Psoas muscle (tissue), 8 donors: ENCODE measurements at places on chromosomes 5 and 9.

DNA sequence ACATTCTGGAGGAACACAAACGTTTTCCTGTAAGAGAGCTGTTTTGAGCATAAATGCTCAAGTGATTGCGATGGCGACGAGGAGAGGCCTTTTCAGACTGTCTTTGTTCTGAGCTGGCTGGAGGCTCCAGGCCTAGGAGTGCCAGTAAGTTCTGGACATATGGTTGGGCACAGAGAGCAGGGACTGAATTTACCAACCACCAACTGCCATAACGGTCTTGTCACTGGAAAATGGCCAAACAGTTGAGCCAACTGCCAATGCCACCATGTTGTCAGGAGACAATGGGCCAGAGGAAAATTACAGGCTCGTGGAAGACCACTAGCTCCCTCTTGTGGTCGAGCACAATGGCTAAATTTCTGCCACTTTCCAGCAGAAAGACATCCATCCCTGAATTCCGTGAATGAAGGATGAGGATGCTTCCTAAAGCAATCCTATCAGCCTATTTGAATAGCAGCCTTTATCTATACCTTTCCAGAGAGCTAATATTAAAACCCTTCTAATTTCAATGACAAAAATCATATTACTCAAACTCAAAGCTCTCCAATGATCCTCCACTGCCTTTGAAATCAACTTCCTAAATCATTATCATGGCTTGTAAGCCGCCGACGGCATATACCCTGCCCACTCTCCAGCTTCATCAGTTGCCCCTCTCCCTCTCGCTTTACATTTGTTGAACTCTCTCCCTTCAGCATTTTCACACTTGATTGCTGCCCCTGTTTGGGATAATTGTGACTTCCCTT, 66.9 kb upstream of the GLIS3 start:
- no peak for DNase-seq

DNA sequence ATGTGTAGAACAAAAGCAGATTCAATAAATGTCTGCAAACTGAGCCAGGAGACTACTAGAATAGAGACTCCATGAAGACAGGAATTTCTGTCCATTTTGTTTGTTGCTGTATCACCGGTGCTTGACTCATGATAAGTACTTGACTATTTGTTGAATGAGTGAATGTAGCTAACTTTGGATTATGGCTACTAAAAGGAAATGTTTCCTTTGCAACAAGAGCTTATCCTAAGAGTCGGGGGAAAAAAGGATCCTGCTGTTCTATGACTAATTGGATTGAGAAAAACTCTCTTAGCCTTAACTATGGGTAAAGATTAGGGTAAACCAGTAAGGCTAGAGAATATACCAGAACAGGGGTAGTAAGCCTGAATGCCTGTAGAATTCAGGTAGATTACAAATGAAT, 3.5 kb downstream of the PAIP1 start:
- DNase-seq: no peak

DNA sequence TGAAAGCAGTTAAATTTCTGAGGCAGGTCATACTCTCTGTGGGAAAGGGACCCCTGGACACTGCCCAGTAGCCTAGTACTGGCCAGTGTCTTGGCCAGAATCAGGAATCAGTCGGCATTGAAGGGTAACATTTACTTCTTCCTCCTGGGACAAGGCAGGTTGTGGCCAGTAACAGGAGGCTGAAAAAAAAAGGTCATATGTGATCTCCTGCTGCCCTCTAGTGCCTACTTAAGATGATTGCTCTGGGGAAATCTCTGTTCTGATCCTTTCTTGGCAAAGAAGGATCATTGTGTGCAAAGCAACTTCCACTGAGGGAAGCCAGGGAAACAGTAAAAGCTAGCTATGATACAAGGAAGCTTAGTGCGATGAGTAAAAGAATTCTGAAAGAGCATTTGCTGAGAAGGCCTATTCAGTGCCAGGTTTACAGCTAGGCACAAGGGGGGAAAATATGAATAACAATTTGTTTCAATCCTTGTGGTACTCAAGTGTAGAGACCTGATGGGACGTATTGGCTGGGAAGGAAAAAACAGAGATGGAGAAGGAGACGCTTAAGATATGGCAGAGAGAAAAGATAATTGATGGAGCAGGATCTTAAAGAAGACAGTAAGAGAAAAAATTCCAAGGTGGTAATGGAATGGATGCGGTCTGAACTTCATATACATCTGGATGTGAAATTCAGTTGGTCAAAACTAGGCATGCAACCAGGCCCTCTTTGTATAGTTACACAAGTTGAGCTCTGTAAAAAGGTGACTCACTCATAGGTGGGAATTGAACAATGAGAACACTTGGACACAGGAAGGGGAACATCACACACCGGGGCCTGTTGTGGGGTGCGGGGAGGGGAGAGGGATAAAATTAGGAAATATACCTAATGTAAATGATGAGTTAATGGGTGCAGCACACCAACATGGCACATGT, 25.8 kb upstream of the TRIM32 start:
- DNase-seq: no peak

DNA sequence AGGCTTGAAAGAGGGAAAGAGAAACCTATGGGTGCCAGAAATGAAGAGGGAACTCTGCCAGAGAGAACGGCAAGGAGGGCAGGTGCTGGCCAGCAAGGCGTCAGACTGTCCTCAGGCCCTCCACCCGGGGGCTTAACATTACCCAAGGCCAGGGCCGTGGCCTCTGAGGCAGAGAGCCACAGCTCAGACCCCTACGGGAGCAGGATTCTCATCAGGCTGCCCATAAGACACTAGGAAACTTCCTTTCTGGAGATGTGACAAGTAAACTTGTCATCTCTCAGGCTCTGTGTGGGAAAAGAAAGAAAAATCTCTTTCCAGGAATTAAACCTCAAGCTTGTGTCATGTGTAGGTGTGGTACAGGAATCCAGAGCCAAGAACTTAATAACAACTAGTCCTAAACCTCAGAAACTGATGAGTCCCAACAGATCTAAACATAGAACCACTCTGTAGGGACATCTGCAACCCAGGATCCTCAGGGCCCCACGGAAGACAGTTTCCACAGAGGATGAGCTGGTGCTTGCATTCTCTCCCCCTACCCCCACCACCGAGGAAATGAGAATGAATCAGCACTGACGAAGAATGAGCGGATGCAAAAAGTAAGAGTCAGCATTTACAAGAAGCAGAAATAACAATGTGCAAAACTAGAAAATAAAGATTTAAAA, 74.3 kb downstream of the DCP2 start:
- DNase-seq: no peak

GRCh38 chr9:125759764-125760129, 12.6 kb downstream of the PBX3 start:
- no peak for DNase-seq

DNA sequence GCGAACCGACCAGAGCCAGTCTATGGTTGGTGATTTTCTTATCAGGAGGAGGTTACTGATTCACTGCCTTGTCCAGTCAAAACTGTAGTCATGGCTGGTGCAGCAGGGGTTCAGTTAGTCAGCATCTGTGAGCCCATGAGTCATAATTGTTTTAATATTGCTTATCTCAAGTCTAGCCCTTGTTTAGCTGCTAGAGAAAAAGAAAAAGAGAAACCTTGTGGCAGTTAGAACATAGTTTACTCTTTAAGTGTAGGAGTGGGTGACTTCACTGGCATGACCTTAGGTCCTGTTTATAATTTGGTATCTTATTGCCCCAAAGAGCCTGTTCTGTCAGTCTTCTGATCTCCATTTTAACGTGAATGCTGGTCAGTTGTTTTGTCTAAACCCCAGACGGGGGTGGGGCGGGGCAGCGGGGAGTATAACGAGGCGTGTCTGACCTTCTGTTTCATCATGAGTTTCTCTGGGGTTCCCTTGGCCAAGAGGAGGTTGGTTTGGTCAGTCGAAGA, 76.9 kb upstream of the NFIL3 start:
- no peak for DNase-seq

GRCh38 chr9:94870793-94871558, 144.5 kb downstream of the AOPEP start:
- DNase-seq: peak; percentile 28

DNA sequence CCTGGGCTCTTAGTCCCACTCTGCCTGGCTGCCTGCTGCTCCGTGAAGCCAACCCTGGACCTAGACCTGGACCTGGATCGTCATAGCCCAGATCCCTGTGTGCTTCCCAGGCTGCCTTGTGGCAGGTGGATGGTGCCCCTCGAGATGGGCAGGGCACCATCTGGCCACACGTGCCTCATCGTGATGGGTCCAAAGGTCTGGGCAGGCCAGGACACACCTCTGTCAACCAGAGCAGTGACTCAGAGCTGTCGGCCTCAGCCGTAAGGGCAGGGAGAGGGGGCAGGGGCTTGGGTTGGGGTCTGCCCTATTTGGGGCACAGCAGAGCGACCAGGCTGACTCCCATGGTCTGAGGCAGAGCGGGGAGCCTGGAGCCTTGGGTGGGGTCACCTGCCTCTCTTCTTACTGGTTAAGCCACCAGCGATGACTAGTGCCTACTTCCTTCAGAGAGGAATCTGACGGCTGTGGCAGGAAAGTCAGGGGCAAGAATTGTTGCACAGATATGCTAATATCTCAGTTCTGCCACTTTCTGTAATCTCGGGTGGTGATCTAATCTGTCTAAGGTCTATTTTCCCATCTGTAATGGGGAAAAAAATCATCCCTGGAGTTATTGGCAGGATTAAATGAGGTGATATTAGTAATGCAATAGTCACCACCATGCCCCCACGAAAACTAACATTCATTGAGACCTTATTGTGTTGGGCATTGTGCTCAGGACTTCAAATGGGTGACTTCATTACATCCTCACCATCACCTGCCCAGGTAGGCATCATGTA, 3.2 kb upstream of the CDHR2 start:
- DNase-seq: no peak

- DNase-seq: no peak
These were observed 11.9 kb downstream of the ADRB2 start for GRCh38 chr5:148838357-148838756.

- DNase-seq: peak; percentile 37
These were observed 26.3 kb downstream of the OR2V2 start for GRCh38 chr5:181173420-181174342.

DNA sequence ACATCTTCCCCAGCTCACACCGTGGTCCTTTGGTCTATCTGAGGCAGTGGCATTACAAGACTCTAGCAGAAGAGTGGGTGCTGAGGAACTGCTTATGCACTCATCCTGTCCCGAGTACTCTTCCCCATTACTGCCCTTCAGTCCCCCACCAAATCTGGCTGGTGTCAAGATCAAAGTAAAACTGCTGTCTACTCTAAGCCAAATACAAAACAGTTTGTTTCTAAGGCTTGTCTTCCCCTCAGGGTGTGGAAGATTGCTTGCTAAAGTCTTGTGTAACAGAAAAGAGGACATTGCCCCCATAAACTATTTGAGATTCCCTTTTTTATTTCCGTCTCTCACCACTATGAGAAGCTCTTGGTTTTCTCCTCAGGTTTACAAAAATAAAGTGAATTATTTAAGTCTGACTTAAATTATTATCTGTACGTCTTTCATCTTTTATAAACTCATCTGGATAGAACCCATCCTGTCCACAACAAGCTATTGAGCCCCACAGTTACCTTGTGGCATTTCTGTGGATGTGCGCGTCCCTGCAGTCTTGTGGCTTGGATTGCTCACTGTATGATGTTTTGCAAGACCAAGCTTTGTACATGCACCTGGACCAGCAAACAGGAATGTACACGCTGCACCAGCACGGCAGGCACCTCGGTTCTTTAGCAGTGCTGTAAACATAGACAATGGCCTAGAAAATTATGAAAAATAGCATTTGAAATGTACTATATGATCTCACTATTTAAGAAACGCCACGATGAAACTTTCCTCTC, 61.0 kb downstream of the CYSTM1 start:
- no peak for DNase-seq

- DNase-seq: peak; percentile 52
These were observed 38.6 kb upstream of the NOTCH1 start for GRCh38 chr9:136584401-136584932.

- DNase-seq: no peak
These were observed 2.8 kb downstream of the DCAF12 start for GRCh38 chr9:34123682-34124081.

DNA sequence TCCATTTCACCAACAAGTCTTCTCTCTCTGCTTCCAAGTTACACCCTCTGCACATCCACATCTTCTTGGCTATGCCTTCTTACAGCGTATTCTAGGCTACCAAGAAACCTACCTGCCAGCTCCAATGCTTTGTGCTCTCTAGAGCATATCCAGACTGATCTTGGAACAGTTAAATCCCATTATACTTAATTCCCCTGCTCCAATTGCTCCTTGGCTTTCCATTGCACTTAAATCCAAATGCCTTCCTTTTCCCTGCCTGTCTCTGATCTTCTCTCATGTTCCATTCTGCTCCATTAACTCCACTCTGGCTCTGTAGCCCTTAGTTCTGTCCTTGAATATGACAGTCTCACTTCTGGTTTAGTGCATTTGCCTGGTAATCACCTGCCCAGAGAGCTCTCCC, 322.4 kb downstream of the LRRC70 start:
- no peak for DNase-seq

- DNase-seq: no peak
These were observed 8.1 kb downstream of the RPS6 start for GRCh38 chr9:19371942-19372341.

- DNase-seq: no peak
These were observed 25.7 kb downstream of the UTP15 start for GRCh38 chr5:73591102-73591695.

GRCh38 chr9:7613931-7614330, 185.6 kb downstream of the DMAC1 start:
- no peak for DNase-seq

GRCh38 chr9:33116860-33117259, 40.4 kb upstream of the SMU1 start:
- DNase-seq: no peak

- DNase-seq: no peak
These were observed 215.4 kb downstream of the GLIS3 start for GRCh38 chr9:4084435-4084818.

DNA sequence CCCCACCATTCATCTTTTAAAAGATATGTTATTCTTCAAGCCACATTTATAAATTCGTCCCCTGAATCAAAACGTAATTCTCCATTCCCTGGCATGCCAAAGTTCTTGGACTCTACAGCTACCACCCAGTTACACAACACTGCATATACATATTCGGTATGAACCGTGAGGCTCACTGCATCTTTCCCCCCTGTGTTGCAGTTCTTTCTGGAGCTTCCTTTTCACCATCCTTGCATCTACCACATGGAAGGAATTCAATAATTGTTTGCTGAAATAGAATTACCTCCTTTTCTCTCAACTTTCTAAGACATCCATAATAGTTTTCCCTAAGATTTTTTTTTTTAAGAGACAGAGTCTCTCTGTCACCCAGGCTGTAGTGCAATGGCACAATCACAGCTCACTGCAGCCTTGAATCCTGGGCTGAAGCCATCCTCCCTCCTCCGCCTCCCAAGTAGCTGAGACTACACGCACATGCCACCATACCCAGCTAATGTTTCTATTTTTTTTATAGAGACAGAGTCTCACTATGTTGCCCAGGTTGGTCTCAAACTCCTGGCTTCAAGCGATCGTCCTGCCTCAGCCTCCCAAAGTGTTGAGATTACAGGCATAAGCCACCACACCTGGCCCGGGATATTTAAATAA, 3.3 kb downstream of the LPAR1 start:
- DNase-seq: no peak

- DNase-seq: peak; percentile 71
These were observed 9.1 kb upstream of the KIF12 start for GRCh38 chr9:114108016-114108833.
